ENCODE measurements at places on chromosomes 1 and 21.

GRCh38 chr1:16251381-16251780 lies 14.4 kb upstream of the CPLANE2 start:
- no peak for DNase-seq

GRCh38 chr1:101257500-101258325 lies 20.9 kb downstream of the S1PR1 start:
- no peak for DNase-seq

DNA sequence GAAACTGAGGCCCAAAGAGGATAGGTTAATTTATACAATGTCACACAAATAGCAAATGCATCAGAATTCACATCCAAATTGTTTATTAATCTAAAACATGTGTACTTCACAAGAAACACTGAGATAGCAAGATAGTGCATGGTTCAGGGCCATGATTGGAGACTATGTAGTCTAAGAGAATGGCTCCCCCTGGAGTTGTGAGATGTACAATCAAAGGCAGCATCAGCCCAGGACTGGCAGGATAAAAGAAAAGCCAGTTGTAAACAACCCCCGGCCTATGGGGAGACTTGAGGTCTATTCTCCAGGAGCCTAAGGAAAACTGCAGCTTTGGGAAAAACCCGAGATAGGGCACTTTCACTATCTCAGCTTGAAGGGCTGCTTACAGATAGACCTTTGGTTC lies 511.0 kb downstream of the OMA1 start:
- DNase-seq = no peak

DNA sequence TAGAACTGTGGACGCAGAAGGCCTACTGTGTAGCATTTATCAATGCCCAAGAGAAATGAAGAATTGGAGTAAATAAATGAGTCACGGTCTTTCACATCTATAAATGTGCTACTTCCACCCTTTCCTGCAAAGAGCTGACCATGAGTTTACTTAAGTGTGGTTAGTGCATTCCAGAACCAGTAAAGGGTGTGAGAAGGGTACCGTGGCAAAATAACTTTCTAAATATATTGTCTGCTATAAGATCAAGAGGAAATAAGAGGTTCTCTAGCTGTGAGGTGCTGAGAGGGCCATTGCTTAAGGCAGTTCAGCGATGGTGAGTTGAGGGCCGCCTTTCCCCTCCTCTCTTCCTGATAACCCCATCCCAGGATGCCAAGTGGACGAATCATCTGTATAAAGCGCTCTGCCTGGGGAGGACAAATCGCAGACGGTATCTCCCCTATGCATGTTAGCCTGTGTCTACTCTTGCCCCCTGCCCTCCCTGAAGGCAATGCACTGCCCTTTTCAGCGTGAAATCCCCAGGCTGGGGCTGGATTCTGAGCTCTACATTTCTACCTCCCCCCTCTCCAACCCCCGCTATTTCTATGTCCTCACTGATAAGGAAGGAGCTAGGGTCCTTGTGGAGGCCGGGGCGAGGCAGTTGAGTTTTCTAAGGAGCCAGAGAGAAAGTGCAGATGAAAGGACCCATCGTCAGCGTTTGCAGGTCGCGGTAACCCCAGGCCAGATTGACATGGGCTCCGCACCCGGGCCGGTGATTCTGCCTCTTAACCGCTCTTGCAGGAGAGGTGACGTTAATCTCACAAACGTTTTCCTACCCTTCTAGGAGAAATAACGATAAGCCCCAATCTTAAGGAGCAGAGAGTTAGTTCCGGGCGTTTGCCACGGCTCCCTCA lies 1.5 kb upstream of the NCAM2 start:
- DNase-seq = no peak

DNA sequence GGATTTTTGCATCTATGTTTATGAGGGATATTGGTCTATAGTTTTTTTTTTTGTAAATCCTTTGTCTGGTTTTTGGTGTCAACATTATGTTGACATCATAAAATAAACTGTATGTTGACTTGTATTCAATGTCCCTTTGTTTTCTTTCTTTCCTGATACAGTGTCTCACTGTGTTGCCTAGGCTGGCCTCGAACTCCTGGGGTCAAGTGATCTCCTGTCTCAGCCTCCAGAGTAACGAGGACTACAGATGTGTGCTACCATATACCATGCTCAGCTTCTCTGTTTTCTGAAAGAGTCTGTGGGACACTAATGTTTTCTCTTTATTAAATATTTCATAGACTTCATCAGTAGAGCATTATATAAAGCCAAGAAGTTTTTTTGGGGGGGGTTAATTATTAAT lies 18.3 kb downstream of the MAN1C1 start:
- no peak for DNase-seq
